ENCODE measurements at places on chromosomes 2 and 18. TPM values are rescaled to one million over a fixed set of nuclear protein-coding genes. Genes with fewer than 3 reads are reported as not detected.

- no peaks in the 10 kb centered on the region for H3K27me3 ChIP-seq
- DNase-seq: no peak
- no peak overlapping the region for H3K27ac ChIP-seq
- H3K4me3 ChIP-seq: no peak overlapping the region
- H3K36me3 ChIP-seq: peaks cover 77% of the 10 kb centered on the region
- H3K4me1 ChIP-seq: peaks cover 48% of the 10 kb centered on the region
Measured at GRCh38 chr2:28408764-28409599, 16.3 kb downstream of the FOSL2 start.

GRCh38 chr2:113156278-113157117 is 17.3 kb upstream of the PSD4 start:
- no peak for DNase-seq
- no peaks in the 10 kb centered on the region for H3K4me1 ChIP-seq
- no peaks in the 10 kb centered on the region for H3K36me3 ChIP-seq
- H3K27me3 ChIP-seq: peaks cover 27% of the 10 kb centered on the region

DNA sequence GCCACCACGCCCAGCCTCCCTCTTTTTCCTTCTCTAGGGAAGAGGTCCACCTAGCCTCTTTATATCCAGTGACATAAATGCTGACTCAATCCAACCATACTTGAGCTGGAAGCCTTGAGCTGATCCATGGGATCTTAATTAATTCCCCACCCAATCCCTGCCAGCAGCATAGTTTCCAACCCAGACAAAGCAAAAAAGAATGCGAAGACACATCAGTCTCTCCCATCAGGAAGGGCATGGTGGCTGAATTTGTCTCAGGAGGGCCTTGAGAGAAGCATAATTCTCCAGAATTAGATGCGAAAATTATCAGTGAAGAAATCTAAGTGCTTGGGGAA is 22.5 kb downstream of the CASP10 start:
- peaks cover 24% of the 10 kb centered on the region for H3K4me1 ChIP-seq
- peaks cover 27% of the 10 kb centered on the region for H3K36me3 ChIP-seq

DNA sequence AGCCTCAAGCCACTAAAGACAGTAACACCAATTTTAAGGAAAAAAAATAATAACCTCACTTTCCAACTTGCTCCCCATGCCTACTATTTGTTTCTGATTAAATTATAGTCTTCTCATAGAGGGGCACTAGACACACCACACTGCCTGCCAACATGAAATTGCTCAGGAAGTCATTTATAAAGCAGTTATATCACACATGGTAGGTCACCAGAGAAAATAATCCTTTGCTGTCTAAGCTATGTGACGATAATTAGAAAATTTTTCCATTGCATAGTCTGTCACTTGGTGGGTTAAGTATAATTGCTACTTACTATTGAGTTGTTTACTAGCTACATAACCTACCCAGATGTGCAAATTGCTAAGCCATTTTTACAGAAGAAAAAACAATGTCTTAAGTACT is 85.2 kb downstream of the INO80D start:
- H3K36me3 ChIP-seq: peaks cover 84% of the 10 kb centered on the region
- H3K27ac ChIP-seq: no peak overlapping the region
- no peaks in the 10 kb centered on the region for H3K4me1 ChIP-seq
- no peaks in the 10 kb centered on the region for H3K27me3 ChIP-seq

- no peaks in the 10 kb centered on the region for H3K4me1 ChIP-seq
- no peak overlapping the region for H3K4me3 ChIP-seq
- H3K27ac ChIP-seq: no peak overlapping the region
- H3K36me3 ChIP-seq: no peaks in the 10 kb centered on the region
- DNase-seq: peak; percentile 23
Measured at GRCh38 chr18:47772374-47773248, 157.8 kb downstream of the SMAD2 start.

- H3K4me3 ChIP-seq: no peak overlapping the region
- peaks cover 13% of the 10 kb centered on the region for H3K27me3 ChIP-seq
- H3K36me3 ChIP-seq: no peaks in the 10 kb centered on the region
- no peak overlapping the region for H3K27ac ChIP-seq
Measured at GRCh38 chr2:129482626-129483025, 496.8 kb upstream of the RAB6C start.

- DNase-seq: no peak
- peaks cover 7% of the 10 kb centered on the region for H3K4me1 ChIP-seq
- H3K36me3 ChIP-seq: no peaks in the 10 kb centered on the region
- H3K4me3 ChIP-seq: no peak overlapping the region
- H3K27ac ChIP-seq: no peak overlapping the region
Measured at GRCh38 chr18:13175754-13176210, 42.8 kb upstream of the LDLRAD4 start.

DNA sequence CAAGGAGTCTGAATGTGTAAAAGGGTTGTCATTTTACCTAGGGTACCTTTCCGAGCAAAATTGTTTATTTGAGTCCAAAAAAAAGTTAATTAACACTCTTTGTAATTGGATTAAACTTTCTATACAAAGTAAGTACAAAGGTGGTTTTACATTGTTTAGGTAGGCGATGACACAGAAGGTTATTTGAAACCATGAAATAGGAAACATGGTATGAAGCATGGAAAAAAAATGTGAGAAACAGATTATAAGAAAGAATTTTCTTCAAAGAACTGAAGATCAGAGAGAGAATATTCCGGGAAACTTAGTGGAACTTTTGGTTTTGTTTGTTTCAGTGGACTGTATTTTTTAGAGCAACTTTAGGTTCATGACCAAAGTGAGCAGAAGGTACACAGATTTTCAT is 32.7 kb downstream of the CARF start:
- peaks cover 53% of the 10 kb centered on the region for H3K36me3 ChIP-seq
- H3K4me3 ChIP-seq: no peak overlapping the region
- no peaks in the 10 kb centered on the region for H3K4me1 ChIP-seq
- no peaks in the 10 kb centered on the region for H3K27me3 ChIP-seq
- DNase-seq: no peak

DNA sequence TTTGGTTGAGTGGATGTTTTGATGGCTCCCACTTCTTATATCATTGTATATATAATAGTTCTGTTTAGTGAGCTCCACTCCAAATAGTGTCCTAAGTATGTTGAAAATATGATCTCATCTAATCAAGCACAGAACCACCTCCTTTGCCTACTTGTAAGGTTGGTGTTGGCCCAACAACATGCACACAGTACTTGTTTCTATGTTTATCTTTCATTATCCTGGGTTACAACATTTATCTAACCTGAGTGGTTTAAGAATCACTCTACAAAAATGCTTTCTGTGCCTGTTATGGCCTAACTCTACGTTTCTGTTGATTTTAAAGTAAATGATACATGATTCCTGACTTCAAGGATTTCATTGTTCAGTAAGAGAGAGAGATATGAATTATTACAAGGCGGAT is 281.9 kb downstream of the FIGN start:
- H3K36me3 ChIP-seq: no peaks in the 10 kb centered on the region
- H3K27me3 ChIP-seq: no peaks in the 10 kb centered on the region

DNA sequence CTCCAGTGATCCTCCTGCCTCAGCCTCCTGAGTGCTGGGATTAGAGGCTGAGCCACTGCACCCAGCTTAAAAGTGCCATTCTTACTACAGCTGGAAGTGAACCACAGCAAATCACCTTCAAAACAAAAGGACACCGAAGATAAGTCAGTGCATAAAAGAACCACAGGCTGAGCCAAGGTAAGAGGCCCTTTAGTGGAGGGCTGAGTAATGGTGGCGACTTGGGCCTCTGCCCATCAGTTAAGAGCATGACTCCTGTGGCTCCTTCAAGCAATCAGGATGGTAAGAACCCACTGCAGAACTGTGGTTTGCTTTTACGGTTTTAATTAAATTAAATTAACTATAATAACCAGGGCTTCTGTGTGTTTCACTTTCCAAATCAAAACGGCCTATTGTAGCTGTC is 75.1 kb downstream of the CTAGE1 start:
- no peak overlapping the region for H3K27ac ChIP-seq
- H3K4me1 ChIP-seq: peaks cover 28% of the 10 kb centered on the region
- H3K27me3 ChIP-seq: no peaks in the 10 kb centered on the region
- H3K36me3 ChIP-seq: no peaks in the 10 kb centered on the region

DNA sequence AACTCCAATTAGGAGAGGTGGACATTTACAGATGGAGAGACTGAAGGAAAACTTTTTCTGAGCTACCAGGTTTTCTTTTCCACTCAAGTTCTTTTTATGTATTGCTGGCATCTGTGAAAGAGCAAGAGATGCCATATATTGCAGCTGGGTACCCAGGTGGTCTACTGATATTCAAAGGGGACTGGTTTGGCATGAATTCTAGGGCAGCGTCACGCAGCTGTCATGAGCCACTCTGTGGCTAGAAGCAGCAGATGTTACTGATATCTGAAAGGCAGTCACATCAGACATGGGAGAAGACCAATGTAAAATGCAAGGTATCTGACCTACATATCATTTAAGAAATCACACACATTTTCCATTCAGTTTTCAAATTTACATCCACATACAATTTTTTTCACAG is 408.8 kb downstream of the GALNT13 start:
- no peak overlapping the region for H3K27ac ChIP-seq
- no peaks in the 10 kb centered on the region for H3K27me3 ChIP-seq
- no peaks in the 10 kb centered on the region for H3K4me1 ChIP-seq
- no peaks in the 10 kb centered on the region for H3K36me3 ChIP-seq
- no peak overlapping the region for H3K4me3 ChIP-seq

DNA sequence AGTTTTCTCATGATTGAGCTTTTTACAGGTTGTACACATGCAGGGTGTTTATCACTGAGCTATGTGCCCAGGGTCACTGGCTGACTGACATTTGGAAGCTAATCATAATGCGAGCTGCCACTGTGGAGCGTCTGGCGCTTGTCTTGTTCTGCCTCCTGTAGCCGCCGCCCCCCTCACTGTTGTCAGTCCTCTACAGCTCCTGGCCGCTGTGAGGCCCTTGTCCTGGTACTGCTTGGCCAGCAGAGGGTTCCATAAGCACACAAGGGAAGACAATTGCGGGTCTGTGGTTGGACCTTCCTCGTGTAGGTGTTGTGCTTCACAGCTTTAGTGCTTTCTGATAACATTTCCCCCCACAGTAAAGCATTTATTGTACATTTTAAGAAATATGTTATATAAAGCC is 105.6 kb upstream of the LDLRAD4 start:
- peaks cover 4% of the 10 kb centered on the region for H3K4me1 ChIP-seq
- H3K4me3 ChIP-seq: no peak overlapping the region
- peak; percentile 77 for DNase-seq
- peak overlapping the region; percentile 48 for H3K27ac ChIP-seq
- no peaks in the 10 kb centered on the region for H3K27me3 ChIP-seq

DNA sequence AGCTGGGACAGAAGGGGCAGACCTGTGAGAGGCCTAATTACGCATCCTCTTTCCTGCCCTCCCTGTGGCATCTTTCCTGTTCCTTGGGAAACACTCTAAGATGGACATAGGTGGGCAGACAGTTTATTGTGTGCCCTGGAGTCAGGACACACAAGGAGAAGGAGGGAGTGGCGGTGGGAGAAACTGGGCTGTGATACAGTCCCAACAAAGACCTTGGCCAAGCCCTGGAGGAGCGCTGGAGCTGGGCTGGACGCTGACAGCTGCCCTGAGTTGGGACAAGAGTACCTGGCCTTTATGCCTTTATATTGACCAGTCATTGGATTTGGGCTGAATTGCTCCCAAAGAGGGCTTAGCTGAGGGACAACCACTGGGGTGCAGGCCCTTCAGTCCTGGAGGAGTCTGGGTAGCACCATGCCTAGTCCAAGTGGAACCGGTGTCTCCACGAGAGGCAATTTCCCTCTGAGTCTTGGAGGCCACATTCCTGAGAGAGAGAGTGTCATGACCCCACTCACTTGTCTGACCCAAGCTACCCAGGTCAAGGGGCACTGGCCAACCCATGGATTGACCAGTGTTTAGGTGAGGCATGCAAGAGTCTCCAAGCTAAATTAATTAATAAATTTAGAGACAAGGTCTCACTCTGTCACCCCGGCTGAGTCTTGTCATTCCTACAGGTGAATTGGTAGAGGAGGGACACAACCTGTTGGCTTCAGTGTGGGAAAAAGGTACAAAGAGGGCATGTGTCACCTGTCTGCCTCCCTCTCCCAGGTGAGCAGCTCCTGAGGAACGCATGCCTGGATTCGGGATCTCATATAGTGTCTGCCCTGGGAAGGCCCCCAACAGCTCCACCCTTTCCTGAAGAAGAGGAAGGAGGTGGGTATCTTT is 107.1 kb upstream of the ST3GAL5 start:
- no peak for DNase-seq
- no peak overlapping the region for H3K4me3 ChIP-seq
- H3K27me3 ChIP-seq: no peaks in the 10 kb centered on the region
- peaks cover 73% of the 10 kb centered on the region for H3K4me1 ChIP-seq

DNA sequence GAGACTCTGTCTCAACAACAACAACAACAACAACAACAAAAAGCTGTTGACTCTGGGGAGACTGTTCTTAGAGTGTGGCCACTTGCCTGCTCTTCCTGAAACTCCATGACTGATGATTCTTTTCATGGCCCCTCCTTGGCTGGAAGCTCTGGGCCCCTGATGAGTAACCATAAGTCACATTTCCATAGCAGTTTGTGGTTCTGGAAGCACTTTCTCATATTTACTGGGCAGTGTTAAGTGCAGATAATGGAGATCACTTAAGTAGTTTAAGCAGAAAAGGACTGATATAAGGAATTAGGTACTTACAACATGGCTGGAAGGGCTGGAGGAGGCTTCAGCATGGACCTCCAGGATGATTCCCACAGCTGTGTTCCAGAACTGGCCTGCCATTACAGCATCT is 147.3 kb upstream of the DLX2 start:
- no peaks in the 10 kb centered on the region for H3K36me3 ChIP-seq
- H3K4me3 ChIP-seq: no peak overlapping the region
- H3K27ac ChIP-seq: no peak overlapping the region
- no peaks in the 10 kb centered on the region for H3K27me3 ChIP-seq

GRCh38 chr2:205892251-205892655 is 193.7 kb downstream of the INO80D start:
- H3K4me3 ChIP-seq: no peak overlapping the region
- no peaks in the 10 kb centered on the region for H3K36me3 ChIP-seq
- peaks cover 5% of the 10 kb centered on the region for H3K27me3 ChIP-seq
- no peak for DNase-seq

- DNase-seq: no peak
- H3K4me1 ChIP-seq: peaks cover 44% of the 10 kb centered on the region
Measured at GRCh38 chr2:237627441-237628246, at the start of gene LRRFIP1. LRRFIP1 (plus strand) TSS chr2:237627587; CDS start chr2:237627645, 58 bp downstream.

GRCh38 chr2:27723372-27724144 is 48.0 kb upstream of the MRPL33 start:
- H3K36me3 ChIP-seq: no peaks in the 10 kb centered on the region
- H3K27ac ChIP-seq: peak overlapping the region; percentile 62
- H3K4me3 ChIP-seq: no peak overlapping the region
- no peaks in the 10 kb centered on the region for H3K27me3 ChIP-seq
- DNase-seq: peak; percentile 72

PAX8 gene
- total RNA-seq: 0.08 TPM

PRLH gene
- not detected for total RNA-seq

CNNM3 gene
- total RNA-seq: 15.7 TPM

LDLRAD4 gene
- total RNA-seq: 41.8 TPM

MTIF2 gene
- 50.2 TPM for total RNA-seq

CHST9 gene
- total RNA-seq: 5.2 TPM

AQP4 gene
- 23.5 TPM for total RNA-seq

SH2D6 gene
- not detected for total RNA-seq

SESTD1 gene
- total RNA-seq: 28.6 TPM

ABCA12 gene
- not detected for total RNA-seq

UGT1A4 gene
- total RNA-seq: not detected

SERPINB4 gene
- not detected for total RNA-seq

IL36G gene
- total RNA-seq: not detected

MBD1 gene
- 52.2 TPM for total RNA-seq

Data from heart right ventricle (tissue), 16 donors.